Thyroid gland (tissue), 4 donors: ENCODE measurements at places on chromosomes 5 and 9. TPM values are rescaled to one million over a fixed set of nuclear protein-coding genes. Genes with fewer than 3 reads are reported as not detected.

CCDC180 gene
- 33.0 TPM for total RNA-seq

- no peak for DNase-seq
Observed at GRCh38 chr5:39850291-39850690, 425.5 kb upstream of the DAB2 start.

DNA sequence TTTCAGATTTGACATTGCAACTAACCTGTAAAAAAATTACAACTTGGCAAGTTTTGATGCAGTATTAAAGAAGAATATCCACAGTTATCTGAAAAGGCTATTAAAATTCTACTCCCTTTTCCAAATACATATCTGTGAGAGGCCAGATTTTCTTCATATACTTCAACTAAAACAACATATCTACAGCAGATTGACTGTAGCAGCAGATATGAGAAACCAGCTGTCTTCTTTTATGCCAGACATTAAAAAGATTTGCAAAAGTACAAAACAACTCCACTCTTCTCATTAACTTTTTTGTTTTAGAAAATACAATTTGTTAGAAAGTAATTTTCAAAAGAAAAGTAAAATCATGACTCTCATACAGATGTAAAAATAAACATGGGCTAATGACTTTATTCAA, 281.1 kb upstream of the PCSK5 start:
- no peak for DNase-seq

GRCh38 chr5:9894571-9895301, 264.6 kb upstream of the TAS2R1 start:
- DNase-seq = no peak

- DNase-seq = no peak
Observed at GRCh38 chr5:33688066-33688465, 203.7 kb downstream of the ADAMTS12 start.

- DNase-seq = no peak
Observed at GRCh38 chr9:97502984-97503861, 1.8 kb downstream of the TMOD1 start.

TSLP gene
- total RNA-seq = 0.20 TPM

TAF11L5 gene
- total RNA-seq = not detected

DNA sequence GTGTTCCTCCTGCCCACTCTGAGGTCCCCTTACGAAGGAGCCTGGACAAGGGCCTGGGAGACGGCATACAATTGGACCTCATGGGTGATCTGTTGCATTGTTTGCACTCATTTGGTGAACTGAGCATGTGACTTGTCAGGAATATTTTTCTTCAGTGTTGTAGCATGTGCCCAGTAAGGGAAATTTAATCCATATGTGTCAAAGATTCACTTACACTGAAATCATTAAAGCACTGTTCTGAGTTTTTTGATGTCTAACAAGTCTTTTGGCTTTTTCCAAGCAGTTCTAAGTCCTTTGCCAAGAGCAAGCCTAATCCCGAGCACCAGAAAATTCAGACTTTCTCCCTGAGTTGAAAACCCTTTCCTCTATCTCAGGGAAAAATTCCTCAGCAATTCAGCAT, 61.6 kb upstream of the RPS23 start:
- DNase-seq = no peak

- no peak for DNase-seq
Observed at GRCh38 chr5:121432-121831, 29.5 kb downstream of the PLEKHG4B start.

DNA sequence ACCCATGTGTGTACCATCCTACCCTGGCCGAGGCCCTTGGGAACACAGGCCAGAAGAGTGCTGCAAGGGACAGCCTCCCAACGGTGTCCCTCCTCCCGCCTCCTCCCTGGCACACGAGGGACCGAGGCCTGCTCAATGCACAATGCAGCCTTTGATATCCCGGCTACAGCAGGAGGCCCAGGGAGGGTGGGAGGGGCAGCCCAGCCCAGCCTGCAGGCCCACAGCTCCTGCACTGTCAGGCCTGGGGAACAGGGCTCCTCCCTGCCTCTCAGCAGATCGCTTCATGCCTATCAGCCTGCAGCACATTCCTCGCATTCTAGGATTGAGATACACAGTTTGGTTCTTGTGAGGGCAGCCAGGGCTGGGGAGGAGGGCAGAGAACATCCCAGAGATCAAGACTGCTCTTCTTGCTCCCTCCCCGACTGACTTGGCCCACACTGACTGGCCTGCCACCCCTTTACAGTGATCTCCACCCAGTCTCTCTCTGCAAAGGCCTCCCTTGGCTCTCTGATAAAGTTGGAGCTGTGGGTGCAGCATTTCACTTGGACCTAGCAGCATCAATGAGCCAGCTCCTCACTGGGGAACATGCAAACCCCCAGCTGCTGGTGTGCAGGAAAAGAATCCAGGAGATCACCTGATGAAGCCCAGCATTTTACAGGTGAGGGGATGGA, at the start of gene SH3TC2:
TSS of gene SH3TC2 (minus strand) at position 46 of the 671 bp plus-strand sequence. CDS start at position 6, 40 bp downstream.
- no peak for DNase-seq

DNA sequence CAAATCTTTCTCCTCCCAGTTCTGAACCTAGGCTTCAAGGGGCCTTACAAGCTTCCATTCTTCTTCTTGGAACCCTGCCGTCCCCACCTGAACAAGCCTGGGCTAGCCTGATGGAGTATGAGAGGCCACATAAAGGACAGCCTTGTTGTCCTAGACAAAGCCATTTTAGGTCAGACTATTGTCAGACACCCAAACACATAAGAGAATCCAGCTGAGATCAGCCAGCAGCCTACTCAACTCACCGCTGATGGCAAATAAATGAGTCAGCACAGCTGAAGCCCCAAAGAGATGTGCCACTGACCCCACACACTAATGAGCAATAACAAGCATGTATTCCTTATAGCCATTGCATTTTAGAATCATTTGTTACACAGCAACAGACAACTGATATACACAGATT, 33.8 kb downstream of the SVEP1 start:
- no peak for DNase-seq

SLC4A9 gene
- total RNA-seq = 0.45 TPM

GRCh38 chr5:110965773-110966581, 105.5 kb upstream of the TSLP start:
- DNase-seq = no peak

SREK1 gene
- 162 TPM for total RNA-seq

- no peak for DNase-seq
Observed at GRCh38 chr9:16318516-16319060, 551.9 kb downstream of the BNC2 start.

ADAMTS16 gene
- total RNA-seq = 0.11 TPM

FAM153A gene
- total RNA-seq = 0.81 TPM

DNA sequence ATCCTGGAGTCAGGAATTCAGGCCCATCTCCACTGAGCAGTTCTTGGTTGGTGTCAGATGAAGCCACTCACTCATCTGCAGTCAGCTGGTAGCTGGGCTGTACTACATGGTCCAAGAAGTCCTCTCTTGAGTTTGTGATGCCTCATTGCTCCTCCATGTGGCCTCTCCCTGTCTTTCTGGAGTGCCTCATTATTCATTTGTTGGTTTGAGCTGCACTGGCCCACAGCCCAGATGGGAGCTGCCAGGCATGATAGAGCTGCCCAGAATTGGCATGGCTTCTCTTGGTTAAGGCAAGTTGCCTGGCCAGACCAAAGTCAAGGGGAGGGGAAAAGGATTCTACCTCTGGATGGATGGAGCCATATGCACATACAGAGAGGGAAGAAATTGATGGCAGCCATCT, 8.0 kb downstream of the PTCD2 start:
- peak; percentile 97 for DNase-seq

MYMK gene
- not detected for total RNA-seq

DNA sequence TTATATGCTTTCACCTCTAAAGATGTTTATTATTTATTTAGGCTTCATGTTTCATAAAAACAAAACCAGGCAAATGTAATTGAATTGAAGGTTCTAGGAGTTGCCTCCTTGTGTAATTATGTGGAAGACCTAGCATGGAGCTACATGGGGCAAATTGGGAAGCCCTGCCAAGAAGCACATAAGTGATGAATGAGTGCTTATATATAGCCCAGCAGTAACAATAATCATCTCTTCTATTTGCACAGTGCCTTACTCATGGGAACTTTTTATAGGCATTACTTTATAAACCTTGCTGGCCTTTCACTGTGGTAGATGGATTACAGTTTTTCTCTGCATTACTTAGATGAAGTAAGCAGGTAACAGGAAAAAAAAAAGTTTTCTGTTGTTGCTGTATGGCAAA, 40.0 kb upstream of the GRAMD2B start:
- no peak for DNase-seq

GRCh38 chr5:156036640-156037039, 290.3 kb upstream of the SGCD start:
- DNase-seq = no peak

- no peak for DNase-seq
Observed at GRCh38 chr5:156680831-156681230, 169.3 kb upstream of the PPP1R2B start.

- peak; percentile 50 for DNase-seq
Observed at GRCh38 chr5:150350524-150351344, 6.8 kb upstream of the TCOF1 start.

- no peak for DNase-seq
Observed at GRCh38 chr5:149832636-149833035, 102.5 kb downstream of the PPARGC1B start.

- DNase-seq = no peak
Observed at GRCh38 chr9:101132801-101133200, 104.3 kb downstream of the PLPPR1 start.

GRCh38 chr9:97627624-97628023, 5.5 kb downstream of the TSTD2 start:
- no peak for DNase-seq

- DNase-seq = no peak
Observed at GRCh38 chr5:138890644-138891043, 15.5 kb upstream of the LRRTM2 start.

DNA sequence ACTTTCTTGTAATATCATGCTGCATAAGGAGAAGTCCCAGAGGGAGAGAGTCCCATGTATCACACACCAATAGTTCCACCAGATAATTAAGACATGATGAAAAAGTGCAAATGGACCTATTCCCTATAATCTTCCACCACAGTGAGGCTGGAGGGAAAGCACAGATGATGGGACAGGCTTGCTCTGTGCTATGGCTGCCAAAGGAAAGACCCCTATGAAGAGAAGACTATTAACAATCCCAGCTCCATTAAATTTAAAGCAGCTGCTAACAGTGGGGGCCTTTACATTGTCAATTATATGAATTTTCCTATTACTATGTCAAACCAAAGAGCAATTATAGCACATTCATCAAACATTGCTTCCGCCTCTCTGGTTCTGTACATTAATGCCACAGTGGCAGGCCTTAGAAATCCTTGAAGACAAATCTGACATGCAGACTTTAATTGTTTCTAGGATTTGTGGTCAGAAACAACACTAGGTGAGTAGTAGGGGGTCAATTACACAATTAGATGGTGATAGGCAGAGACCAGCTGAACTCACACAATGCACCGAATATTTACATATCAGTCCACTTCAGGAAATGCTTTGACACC, 551.3 kb downstream of the TLE1 start:
- no peak for DNase-seq

DNA sequence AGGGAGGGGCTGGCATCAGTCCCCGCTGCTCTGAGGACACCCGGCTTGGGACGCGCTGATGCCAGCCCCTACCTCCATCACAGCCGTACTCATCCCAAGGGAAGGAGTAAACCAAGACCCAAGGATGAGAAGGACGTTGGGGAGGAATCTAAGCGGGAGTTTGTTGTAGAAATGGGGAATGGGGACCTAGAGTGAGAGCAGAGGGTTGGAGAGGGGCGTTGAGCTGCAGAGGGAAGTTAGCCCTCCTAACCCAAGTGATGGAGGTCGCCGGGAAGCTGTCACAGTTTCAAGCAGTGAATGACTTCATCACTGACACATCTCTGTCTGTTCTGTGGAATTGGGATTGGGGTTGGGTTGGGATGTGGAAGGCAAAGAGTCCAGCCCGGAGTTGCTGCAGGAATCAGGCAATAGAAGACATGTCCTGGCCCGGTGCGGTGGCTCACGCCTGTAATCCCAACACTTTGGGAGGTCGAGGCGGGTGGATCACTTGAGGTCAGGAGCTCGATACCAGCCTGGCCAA, 759 bp upstream of the SUSD1 start:
- DNase-seq = no peak

DNA sequence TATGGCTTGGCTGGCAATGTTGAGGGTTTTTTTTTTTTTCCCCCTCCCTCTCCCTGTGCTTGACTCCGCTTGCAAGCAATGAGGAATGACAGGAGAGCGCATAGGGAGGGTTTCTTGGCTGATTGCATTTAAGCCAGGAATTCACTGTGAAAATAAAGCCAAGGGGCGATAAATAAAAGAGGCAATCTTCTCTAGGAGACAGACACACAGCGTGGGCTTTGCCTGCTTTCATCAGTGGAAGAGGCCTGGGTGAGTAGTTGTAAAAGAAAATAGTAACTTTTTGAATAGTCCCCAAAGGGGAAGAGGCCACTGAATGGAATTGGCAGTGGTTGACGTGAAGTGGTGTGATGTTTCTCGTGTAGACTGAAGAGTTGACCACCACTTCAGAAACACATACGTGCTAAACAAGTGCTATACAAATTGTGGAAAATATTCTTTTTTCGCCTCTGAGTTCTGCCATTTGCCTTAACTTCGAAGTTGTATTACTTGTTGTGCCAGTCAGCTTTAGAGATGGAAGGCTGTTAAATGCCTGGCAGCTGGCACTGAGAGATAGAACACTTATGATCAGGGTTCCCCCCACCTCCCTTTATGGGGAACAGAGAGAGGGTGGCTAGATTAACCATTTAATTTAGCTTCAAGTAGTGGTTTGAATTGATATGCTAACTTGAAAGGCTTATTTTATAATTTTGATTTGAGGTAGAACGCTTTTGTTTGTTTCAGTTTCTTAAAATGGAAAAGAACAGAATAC, 3.0 kb downstream of the ZSWIM6 start:
- peak; percentile 34 for DNase-seq

DNA sequence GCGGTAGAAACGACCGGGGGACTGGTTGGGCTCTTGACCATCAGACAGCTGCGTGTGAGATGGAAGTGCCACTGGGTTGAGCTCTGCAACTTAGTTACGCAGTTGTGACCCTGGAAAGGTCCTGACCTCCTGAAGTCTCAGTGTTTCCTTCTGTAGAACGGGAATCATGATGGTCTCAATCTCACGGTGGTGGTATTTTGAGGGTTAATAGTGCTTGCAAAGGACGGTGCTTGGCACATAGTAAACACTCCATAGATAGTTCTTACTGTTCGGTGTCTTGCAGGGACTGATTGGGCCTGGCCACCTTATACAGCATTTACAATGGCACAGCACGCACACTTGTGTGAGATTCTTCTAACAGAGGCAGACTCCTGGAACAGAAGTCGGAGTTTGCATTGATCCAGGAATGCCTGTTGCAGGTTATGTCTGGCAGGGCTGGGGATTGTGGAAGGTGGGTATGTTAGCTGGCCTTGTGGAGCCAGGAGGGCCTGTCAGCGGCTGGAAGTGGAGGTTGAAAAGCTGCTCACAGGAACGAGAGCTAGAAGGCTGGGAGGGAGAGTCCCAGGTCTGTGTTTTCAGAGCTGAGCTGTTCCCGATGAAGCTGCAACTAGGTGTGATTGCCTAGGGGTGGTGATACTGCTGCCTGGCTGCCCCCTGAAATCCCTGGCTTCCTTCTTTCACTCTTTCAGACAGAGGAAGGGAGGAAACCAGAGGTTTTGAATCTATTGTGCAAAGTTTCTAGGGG, 962 bp upstream of the TXN start:
- DNase-seq = peak; percentile 53

GRCh38 chr5:52895572-52896413, 93.4 kb upstream of the ITGA2 start:
- no peak for DNase-seq
